Testis (tissue), 5 donors: ENCODE measurements at places on chromosomes 13 and 19. TPM values are rescaled to one million over a fixed set of nuclear protein-coding genes. Genes with fewer than 3 reads are reported as not detected.

Gene BST2
- 37.4 TPM for total RNA-seq

Gene VSIG10L
- 12.0 TPM for total RNA-seq

Gene ELSPBP1
- 1.1 TPM for total RNA-seq

Gene URI1
- 71.4 TPM for total RNA-seq

Gene LILRA1
- 0.50 TPM for total RNA-seq

Gene SIGLEC9
- 2.6 TPM for total RNA-seq

Gene CYP2A7
- not detected for total RNA-seq

Gene GJB2
- 2.9 TPM for total RNA-seq

Gene KLK1
- 1.2 TPM for total RNA-seq

Gene CCDC194
- total RNA-seq = not detected

Gene STAP2
- 6.4 TPM for total RNA-seq

Gene TBXA2R
- total RNA-seq = 1.3 TPM

Gene SYNGR4
- 21.8 TPM for total RNA-seq

Gene CRX
- 0.12 TPM for total RNA-seq

Gene CBY2
- 115 TPM for total RNA-seq

Gene ZNF558
- total RNA-seq = 37.0 TPM

Gene NCAN
- 3.7 TPM for total RNA-seq

Gene HCN2
- total RNA-seq = 12.4 TPM

Gene ZNF610
- 21.5 TPM for total RNA-seq
